NCI-H510A (cell line): ENCODE measurements at places on chromosomes 7 and 10.

DNA sequence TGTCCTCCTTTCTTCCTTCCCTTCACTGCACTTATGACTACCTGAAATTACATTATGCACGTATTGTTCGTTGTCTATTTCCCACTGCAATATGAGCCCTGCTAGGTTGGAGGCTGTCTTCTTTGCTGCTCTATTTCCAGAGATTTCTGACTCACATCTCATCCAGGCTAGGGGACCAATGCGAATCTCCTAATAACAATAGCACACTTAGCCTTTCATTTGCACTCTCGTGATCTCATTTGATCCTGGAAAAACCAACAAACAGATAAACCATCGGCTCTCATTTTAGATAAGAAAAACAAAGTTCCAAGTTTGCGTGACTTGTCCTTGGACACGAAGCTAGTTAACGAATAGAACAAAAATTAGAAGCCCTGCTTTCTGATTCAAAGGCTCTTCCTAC is 1.4 kb downstream of the ZNF438 start:
- DNase-seq = no peak

DNA sequence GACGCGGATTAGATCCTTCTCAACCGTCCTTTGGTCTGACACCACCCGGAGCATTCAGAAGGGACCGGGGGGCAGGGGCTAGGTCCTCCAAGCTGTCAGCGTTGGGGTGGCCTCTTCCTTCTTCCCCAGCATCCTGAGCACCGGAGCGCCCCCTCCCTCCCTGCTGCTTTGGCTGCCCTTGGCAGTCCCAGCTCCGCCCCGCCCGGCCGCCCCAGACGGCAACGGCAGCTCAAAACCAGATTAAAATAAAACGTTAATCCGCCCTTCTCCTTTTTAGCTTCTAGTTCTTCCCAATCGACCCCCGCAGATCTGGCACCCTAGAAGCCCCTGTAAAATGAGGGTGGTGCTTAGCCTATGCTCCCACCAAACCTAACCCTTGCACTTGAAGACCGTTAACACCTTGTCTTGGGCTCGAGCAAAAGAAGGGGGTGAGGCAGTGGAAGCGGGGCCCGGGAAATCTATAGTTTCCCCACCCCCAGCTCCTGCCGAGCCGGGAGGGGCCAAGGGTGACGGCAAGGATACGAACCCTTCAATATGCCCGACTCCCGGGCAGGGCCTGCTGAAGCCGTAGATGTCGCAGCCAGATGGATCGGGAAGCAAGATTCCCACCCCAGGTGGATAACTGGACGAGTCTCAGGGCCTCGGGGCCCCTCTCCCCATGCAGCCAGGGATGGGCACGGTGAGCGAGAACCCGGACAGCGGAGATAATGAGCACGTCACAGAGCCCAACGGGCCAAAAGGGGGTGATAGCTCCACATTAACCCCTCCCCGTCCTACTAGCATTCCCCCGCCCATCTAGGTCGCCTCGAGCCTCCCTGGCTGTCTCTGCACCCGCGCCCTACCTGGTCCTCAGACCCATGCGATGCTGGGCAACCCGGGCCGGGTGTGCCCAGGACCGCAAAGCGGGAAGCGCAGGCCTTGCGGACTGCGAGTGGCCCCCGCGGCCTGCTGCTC is 169.7 kb downstream of the NRF1 start:
- no peak for DNase-seq

DNA sequence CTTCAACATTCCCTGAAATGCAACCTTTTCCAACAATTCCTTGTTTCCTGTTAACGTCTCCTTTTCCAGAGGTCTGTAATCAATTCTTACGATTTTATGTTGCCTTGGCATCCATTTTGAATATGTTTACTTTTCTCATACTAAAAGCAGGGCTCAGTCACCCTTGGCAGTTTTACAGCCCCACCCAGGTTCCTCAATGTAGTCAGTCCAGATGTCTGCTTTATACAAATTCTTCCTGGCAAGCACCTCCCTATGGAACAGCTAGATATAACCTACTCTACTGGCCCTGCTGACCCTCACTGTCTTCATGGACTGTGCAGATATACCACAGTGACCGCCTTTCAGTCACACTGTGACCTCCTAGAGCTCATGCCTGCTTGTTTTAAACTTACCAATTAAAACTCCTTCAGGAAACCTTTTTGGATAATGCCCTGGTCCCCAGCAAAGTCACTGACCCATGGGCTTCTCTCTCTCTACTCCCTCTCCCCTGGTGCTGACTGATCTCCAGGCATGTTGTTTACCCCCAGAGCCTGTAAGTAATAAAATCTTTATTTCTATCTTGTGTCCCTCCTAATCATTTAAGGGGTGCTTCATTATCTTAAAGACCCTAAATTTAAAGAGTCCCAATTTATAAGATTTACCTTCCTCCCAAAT is 147.1 kb upstream of the STEAP1 start:
- DNase-seq = no peak

- DNase-seq = no peak
These were observed 6.6 kb downstream of the AASS start for GRCh38 chr7:122137251-122138077.

DNA sequence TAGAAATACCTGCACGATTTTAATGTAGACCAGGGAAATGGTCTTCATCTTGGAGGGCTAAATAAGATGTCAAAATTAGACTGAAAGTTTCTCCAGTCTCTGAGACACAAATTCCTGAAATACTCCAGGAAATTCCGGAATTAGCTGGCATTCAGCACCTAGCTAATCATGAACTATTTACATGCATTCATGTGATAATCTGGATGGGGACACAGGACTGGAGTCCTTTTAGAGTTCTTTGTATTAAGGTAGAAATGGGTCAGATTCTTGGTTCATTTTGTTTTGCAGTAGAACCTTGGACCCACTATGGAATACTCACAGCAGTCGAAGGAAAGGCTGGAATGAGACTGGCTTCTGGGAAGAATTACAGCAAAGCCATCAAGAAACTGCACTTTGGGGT is 65.3 kb upstream of the MDFIC start:
- no peak for DNase-seq

DNA sequence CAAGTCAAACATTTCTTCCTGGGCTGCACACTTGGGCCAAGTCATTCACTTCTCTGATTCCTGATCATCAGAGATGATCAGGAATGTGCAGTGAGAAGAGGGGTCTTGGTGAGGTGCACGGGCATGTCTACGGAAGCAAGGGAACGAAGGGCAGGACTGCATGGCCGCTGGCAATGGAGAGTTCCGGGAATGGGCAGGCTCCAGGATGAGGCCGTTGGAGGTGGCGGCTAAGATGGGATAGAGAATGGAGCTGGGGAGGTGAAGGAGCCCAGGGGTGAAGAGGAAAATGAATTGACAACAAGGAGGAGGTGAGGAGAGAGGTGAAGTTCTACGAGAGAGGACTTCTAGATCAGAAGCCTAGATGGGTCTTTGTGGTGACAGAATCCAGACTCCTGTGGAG is 260.0 kb downstream of the GRID1 start:
- no peak for DNase-seq

- no peak for DNase-seq
These were observed 29.9 kb upstream of the HNRNPH3 start for GRCh38 chr10:68301790-68302502.

- DNase-seq = no peak
These were observed 154.8 kb downstream of the CHN2 start for GRCh38 chr7:29349362-29349761.

GRCh38 chr10:108567899-108568752 is 1355.2 kb downstream of the XPNPEP1 start:
- no peak for DNase-seq

- DNase-seq = no peak
These were observed 65.8 kb downstream of the APBB1IP start for GRCh38 chr10:26503911-26504310.

GRCh38 chr10:49081547-49082275 is 33.6 kb downstream of the VSTM4 start:
- DNase-seq = no peak

DNA sequence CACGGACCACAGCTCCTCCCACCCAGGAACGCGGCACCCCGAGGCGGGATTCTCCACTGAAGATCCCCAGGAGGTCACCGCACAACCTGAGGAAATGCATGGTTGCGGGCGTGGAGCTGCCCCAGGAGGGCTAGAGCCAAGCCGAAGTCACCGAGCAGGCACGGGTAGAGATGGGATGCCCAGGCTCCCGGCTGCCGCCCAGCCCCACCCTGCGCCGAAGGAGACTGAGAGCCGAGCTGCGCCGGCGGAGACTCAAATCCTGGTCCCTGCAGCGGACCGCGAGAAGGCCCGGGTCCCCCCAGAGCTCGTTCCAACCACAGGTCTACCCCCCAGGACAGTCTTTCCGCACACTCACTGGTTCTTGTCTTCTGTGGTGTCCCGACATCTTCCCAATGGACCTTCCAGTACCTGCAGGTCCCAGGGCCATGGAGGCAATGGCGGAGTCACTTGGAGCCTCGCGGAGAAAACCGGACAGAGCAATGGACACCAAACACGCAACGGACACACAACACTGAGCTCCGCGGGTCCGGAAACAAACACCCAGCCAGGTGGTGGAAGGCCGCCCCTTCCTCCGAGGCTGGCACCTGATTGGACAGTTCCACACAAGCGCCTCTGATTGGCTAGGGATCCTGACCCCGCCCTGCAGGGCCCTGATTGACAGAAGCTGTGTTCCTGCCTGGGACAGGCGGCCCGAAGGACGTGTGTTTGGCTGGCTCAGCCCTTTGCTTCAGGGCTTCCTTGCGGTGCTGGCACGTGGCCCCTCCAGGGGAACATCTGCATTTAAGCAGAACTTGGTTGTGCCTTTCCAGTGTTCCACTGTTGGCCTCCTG is 331.9 kb upstream of the NUPR2 start:
- DNase-seq = no peak

DNA sequence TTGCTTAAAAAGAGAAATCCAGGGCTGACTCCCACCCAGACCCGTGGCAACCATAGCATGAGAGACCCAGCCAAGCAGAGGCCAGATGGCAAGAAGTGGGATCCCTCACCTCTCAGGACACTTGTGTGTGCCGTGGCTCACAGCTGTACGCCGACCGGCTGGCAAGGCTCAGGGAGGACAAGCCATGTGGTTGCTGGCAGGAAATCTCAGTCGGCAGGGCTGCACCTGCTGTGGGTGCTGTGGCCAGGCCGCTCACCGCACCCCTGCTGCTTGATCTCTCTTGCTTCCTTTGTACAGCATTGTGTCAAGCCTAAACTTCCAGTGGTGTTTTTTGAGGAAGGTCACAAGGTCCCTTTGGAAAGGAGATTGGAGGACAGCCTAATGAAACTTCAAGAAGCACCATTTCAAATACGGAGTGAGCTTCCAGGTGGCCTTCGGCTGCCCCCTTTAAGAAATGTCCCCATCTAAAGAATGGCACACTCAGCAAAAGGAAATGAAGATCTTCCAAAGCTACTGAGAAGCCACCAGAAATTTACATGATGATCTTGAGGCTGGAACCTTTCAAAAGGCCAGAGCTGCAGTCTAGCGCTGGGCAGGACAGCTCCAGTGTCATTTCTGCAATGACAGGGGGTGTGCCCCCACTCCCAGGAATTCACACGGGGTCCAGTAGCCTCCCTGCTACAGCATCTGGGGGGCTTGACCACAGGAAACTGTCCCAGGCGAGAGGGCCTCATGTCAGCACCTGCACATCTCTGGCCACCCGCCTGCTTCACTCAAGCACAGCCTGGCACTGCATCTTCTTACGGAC is 409.0 kb upstream of the MGMT start:
- DNase-seq = no peak

DNA sequence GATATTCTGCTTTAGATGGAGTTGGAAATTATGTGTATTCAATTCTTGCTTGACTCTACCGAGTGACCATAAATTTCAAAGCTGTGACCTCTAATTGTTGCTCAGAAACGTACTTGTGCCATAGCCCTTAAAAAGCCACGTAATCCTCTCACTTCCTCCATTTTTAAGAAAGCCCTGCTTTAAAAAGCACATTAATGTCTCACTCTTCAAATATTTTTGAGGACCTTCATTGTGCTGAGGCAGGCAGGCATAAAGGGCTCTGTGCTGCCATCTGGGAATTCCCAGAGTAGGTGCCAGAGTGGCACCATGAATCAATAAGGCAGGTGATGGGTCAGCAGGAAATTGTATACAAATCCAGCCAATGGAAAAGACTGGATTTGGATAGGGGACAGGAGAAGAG is 97.7 kb upstream of the FAM204A start:
- no peak for DNase-seq

DNA sequence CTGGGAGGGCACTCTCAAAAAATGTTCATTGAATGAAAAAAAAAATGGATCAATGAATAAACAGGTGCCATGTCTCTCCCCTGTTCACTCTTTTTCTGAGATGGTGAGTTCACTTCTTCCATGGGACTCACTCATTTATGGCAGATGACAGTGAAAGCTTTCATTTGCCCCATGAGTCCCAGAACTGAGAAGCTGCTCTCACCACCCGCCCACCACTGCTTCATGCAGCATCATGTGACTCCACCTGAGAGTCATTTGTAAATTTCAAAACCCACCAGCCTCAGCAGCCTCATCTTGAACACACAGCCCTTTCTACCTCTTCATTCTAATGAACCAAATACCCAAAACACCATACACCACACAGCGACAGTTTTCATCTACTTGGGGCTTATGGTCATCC is 64.9 kb downstream of the SCRN1 start:
- no peak for DNase-seq
